Astrocyte (in vitro differentiated cells and primary cell): ENCODE measurements at places on chromosomes 7 and 10.

DNA sequence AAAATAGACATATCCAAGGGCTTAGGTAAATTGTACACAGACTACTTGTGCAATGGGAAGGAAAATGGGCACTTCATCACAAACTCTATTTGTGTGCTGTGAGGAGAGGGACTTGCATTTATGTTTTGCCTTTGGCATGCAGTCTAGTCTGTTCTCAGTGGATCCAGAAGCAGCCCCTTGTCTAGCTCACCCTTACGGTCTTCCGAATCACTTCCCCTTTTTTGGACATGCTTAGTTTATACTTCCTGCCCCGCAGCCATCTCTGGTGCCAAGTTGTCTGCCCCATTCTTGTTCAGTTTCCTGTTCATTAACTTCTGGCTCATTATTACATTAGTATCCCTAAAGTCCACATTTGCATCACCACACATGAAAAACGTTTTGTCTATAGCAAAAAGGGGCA, 161.6 kb downstream of the NRCAM start:
- no peak overlapping the region for H3K27ac ChIP-seq
- DNase-seq: no peak
- peaks cover 17% of the 10 kb centered on the region for H3K4me1 ChIP-seq
- H3K27me3 ChIP-seq: no peaks in the 10 kb centered on the region
- H3K36me3 ChIP-seq: no peaks in the 10 kb centered on the region

GRCh38 chr10:77351386-77351785, 286.2 kb downstream of the KCNMA1 start:
- no peak overlapping the region for H3K4me3 ChIP-seq
- H3K27me3 ChIP-seq: no peaks in the 10 kb centered on the region
- DNase-seq: peak; percentile 41
- peaks cover 46% of the 10 kb centered on the region for H3K4me1 ChIP-seq

DNA sequence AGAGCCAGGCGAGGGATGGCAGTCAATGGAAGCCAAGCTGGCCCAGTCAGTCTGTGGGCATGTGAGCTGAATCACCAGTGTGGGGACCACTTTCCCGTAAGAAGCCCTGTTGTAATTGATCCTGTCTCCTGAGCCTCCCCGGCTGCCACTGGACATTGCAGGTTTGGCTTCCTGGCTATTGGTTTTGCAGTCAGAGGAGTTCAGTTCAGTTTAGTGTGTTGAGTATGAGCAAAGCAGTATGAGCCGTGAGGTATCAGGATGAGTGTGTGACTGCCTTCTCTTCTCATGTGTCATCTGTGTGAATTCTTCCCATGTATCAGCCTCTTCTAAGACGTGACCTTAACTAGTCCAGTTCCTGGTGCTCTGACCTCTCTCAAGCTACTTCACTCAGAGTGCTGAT, 227.4 kb downstream of the PRKG1 start:
- peak overlapping the region; percentile 1 for H3K27ac ChIP-seq
- no peaks in the 10 kb centered on the region for H3K36me3 ChIP-seq

- DNase-seq: no peak
- H3K4me3 ChIP-seq: no peak overlapping the region
- H3K4me1 ChIP-seq: no peaks in the 10 kb centered on the region
- no peak overlapping the region for H3K27ac ChIP-seq
- no peaks in the 10 kb centered on the region for H3K27me3 ChIP-seq
- H3K36me3 ChIP-seq: no peaks in the 10 kb centered on the region
These were observed 151.4 kb upstream of the MAGI2 start for GRCh38 chr7:79604841-79605240.
